SJSA1 (cell line): ENCODE measurements at places on chromosomes 6 and 20.
A peak's percentile ranks its signal among the peaks of the same experiment; 100 is the strongest.

- no peak for DNase-seq
These were observed 103.0 kb downstream of the PLEKHG1 start for GRCh38 chr6:150702675-150703074.

DNA sequence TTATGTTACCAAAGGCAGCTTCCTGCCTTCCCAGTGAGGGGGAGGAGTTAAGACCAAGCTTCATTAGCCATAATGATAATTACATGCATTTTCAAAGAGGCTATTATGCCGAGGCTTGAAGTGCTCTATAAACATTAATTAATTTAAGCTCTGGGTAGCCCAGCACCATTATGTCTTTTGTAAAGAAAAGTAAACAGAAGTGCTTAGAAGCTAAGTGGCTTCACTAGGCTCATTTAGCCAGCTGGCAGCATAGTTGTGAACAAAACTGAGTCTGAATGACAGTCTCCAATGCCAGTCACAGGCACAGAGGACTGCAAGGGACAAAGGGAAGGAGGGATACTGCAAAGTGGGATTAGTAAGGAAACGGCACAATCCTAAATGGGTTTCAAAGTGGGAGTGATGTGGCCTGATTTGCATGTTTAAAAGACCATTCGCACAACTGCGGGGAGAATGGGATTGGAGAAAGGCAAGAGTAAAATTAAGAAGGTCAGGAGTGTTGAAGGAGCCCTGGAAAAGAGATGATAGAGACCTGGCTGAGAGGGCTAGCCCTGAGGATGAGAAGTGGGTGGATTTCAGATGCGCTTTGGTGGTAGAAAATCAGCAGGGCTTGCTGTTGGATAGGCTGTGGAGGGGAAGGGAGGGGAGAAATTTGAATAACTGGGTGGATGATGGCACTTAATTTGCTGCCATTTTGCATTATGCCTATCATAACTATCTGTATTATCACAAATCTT, 20.1 kb upstream of the ISM1 start:
- no peak for DNase-seq

DNA sequence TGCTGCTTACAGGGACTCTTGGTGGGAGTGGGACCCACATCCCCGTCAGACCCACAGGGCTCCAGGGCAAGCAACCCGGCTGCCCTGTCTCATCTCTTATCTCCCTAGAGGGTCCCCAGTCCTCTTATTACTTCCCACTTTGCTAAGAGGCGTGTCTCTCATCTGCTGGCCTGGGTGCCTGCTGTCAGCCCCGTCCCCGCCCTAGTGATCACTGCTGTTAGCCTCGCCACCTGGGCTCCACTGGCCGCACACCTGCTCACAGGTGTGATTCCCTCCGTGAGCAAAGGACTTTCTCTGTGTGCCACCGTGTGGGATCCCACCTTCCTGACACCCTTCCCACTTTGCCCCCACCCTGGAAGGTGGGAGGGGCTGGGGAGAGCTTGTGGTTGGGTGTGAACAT, 57.6 kb downstream of the TCP11 start:
- DNase-seq = no peak

DNA sequence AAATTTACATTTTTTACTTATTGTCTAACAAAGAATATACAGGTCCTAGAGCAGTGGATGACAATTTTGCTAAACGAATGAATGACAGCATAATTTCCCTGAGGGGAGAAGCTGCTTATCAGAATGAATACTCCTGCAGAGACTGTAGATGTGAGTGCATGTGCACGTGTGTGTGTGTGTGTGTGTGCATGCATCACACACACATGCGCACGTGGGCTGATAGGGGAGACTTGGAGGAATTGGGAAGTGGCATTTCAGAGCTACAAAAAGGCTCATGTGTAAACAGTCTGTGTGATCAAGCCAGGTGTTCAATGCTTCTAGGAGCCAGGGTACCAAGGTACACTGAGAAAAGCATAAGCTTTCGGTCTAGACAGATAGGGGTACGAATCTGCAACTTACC, 93.5 kb upstream of the SASH1 start:
- DNase-seq = no peak

GRCh38 chr6:43575105-43575771, 600 bp downstream of the XPO5 start:
- peak; percentile 29 for DNase-seq

DNA sequence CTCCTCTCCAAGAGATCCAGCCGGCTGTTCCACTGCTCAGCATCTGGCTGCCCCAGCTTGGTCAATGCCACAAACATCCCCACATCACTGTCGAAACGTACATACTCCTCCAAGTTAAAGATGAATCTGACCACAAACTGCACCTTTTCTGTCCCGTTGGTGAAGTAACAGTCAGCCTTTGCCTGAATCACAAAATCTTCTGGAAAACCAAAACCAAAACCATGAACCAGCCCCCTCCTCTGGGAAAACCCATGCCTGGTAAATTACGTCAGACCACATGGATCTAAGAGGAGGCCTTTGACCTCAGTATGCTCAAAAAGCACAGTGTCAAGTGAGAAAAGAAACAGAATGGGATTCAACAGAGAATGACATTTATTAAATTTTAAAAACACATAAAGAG, 1.7 kb downstream of the HLA-DOB start:
- DNase-seq = no peak

DNA sequence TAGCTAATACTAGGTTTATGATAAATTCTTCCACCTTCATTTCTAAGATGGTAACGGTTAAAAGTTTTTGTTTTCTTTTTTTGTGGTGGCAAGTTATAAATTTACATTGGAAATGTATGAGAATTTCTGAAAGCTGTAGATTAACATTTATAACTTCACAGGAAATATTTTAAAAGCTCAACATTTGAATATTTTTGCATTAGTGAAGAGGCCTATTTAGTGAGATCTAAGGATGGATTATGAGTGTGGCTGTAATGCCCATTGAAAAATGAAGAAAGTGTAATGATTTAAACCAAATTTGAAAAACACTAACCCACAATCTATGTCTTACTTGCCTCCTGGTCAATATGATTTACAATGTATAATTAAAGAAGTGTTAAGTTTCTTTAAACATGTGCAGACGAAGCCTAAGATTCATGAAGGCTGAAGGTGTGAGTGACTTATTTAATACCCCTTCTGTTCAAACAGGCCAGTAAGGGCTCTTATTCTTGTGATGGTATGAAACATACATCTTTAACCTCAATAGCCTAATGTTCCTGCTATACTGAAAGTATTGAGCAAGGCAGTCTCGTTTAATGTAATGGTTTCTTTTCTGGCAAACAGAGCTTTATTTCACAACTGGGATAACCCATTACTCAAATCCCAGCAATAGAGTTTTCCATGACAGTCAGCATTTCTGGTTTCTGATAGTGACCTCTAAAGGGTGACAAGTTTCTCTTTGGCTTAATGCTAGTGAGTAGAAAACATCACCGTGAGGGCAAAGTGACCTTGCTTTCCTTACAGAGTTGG, 13.2 kb downstream of the HDGFL1 start:
- no peak for DNase-seq

GRCh38 chr6:97215157-97215769, 67.8 kb downstream of the MMS22L start:
- DNase-seq = peak; percentile 44

DNA sequence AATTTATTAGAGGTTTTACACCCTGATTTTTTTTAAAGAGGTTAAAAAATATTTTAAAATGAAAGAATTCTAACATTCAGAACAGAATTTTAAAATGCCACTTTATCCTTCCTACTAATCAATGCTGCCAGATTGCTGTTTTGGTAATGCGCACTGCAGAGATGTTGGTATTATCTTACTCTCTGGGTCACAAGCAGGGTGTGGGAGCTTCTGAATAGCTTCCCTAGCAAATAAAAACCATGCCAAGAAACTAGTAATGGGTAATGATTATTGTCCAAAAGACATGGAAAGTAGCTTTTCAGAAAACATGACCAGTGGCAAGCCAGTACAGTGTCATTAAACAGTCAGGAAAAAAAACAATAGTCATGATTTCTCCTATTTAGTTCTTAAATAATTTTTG, 205.4 kb downstream of the TPBG start:
- DNase-seq = no peak

- no peak for DNase-seq
These were observed 79.1 kb downstream of the LRRC1 start for GRCh38 chr6:53873922-53874321.
